ENCODE measurements at places on chromosomes 1 and 21. TPM values are rescaled to one million over a fixed set of nuclear protein-coding genes. Genes with fewer than 3 reads are reported as not detected.

- peaks cover 4% of the 10 kb centered on the region for H3K4me1 ChIP-seq
- no peak for DNase-seq
- H3K27ac ChIP-seq, result no peak overlapping the region
- no peak overlapping the region for H3K4me3 ChIP-seq
These were observed 5.6 kb downstream of the COL6A1 start for GRCh38 chr21:45987121-45987711.

- H3K4me1 ChIP-seq, result no peaks in the 10 kb centered on the region
- DNase-seq, result no peak
- H3K4me3 ChIP-seq, result no peak overlapping the region
These were observed 68.2 kb downstream of the TIAM1 start for GRCh38 chr21:31275901-31276300.

GRCh38 chr1:210689826-210690225, 361.1 kb downstream of the HHAT start:
- no peak for DNase-seq
- H3K27me3 ChIP-seq, result no peaks in the 10 kb centered on the region
- no peaks in the 10 kb centered on the region for H3K4me1 ChIP-seq
- no peak overlapping the region for H3K4me3 ChIP-seq
- no peak overlapping the region for H3K27ac ChIP-seq

DNA sequence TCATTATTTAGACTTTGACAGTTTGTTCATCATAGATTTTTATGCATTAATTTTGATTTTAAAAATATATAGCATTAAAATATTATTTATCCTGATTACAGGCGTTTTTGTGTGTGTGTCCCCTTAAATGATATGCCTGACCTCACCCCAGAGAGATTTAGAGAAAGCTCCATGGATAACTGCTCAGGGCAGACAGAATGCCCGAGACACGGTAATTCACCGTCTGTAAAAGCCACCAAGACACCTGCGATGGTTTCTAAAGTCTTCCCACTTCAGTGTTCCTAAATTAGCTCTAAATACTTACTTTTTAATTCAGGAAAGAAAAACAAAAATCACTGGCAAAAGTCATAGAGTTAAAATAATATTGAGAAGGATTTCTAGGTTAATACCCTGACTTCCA, 350.6 kb upstream of the RUNX1 start:
- no peaks in the 10 kb centered on the region for H3K4me1 ChIP-seq
- no peak overlapping the region for H3K27ac ChIP-seq
- no peak for DNase-seq
- no peaks in the 10 kb centered on the region for H3K27me3 ChIP-seq
- no peaks in the 10 kb centered on the region for H3K36me3 ChIP-seq

DNA sequence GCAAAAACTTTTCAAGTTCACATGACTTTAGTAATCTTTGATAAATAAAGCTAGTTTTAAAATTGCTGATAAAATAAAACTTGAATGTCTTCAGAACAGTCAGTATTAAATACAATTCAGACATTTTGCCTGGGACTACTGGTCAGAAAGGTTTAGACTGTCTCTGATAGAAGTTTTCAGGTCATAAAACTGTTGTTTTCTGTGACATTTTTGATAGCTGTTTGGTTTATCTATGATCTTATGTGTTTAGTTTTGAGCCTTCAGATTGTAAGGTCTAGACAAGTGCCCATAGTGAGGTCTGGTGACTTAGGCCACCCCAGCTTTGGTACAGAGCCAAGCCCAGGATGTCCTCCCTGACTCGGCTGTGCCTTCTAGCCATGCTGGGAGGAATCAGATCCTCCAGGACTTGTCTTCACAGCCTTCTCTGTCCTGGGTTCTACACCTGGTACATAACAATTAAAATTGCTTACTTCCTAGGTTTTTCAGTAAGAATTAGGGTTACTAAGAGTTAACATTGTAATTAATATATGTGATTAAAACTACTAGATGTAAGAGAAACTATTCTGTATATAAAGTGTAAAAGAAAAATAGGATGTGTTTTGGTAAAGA, 15.1 kb upstream of the DNAH14 start:
- no peak overlapping the region for H3K27ac ChIP-seq
- DNase-seq, result no peak
- peaks cover 3% of the 10 kb centered on the region for H3K27me3 ChIP-seq
- H3K4me1 ChIP-seq, result no peaks in the 10 kb centered on the region

- no peaks in the 10 kb centered on the region for H3K4me1 ChIP-seq
- peaks cover 39% of the 10 kb centered on the region for H3K36me3 ChIP-seq
- H3K27ac ChIP-seq, result no peak overlapping the region
- H3K27me3 ChIP-seq, result no peaks in the 10 kb centered on the region
- DNase-seq, result no peak
These were observed 23.2 kb downstream of the DDX59 start for GRCh38 chr1:200646515-200646914.

DNA sequence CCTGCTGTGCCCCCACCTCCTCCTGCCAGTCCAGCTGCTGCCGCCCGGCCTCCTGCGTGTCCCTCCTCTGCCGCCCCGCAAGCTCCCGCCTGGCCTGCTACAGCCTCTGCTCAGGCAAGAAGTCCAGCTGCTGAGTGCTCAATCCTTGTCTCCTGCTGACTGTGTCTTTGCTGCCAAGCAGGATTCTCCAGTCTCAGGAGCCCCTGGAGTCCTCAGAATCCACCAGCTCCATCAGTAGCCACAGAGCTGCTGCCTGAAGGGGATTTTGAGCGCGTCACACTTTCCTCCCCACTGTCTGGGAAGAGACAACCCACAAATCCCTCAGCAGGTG, 973 bp downstream of the KRTAP10-11 start:
- H3K27ac ChIP-seq, result no peak overlapping the region
- no peak for DNase-seq
- H3K4me1 ChIP-seq, result no peaks in the 10 kb centered on the region

- H3K27ac ChIP-seq, result no peak overlapping the region
- H3K4me3 ChIP-seq, result no peak overlapping the region
- H3K27me3 ChIP-seq, result no peaks in the 10 kb centered on the region
- no peaks in the 10 kb centered on the region for H3K4me1 ChIP-seq
- no peak for DNase-seq
These were observed 332.8 kb downstream of the KCTD3 start for GRCh38 chr1:215899901-215900300.

DNA sequence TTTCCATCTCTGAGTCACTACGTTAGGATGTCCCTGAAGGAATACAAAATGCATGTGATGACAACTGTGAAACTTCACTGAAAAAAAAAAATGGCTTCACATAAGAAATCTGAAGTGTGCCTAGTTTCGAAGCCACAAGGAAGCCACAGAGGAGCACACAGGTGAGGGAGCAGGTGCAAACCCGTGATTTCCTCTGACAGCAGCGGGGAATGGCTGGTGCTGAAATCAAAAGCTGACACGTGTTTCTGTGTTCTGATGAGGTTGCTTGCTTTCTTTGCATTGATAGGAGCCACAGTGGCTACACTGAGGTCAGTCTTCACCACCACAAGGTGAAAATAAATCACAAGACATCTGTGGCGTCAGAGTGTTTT, 105.7 kb upstream of the TLR5 start:
- H3K4me3 ChIP-seq, result no peak overlapping the region
- no peaks in the 10 kb centered on the region for H3K36me3 ChIP-seq
- no peaks in the 10 kb centered on the region for H3K27me3 ChIP-seq
- no peak overlapping the region for H3K27ac ChIP-seq
- no peaks in the 10 kb centered on the region for H3K4me1 ChIP-seq

- DNase-seq, result no peak
- no peaks in the 10 kb centered on the region for H3K36me3 ChIP-seq
- no peak overlapping the region for H3K4me3 ChIP-seq
These were observed 54.4 kb downstream of the CNIH3 start for GRCh38 chr1:224670506-224670905.

DNA sequence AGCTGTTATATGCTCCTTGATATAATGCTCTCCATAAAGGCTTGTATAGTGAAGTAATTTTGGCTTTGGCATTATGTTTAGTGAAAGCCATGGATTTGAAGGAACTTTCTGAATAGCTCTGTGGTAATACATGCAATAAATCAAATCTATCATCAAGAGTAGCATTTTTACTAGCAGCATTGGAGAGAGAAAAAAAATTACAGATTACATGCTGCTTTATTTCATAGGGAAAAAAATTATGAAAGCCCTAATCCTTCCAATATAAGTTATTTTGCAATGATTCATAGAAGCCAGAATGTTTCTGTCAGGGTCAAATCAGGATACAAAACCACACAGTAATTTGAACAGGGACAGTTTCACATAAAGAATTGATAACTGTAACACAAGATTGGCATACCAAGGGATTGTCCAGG, 250.0 kb downstream of the SPATA17 start:
- no peaks in the 10 kb centered on the region for H3K27me3 ChIP-seq
- no peak overlapping the region for H3K4me3 ChIP-seq
- no peaks in the 10 kb centered on the region for H3K4me1 ChIP-seq
- H3K27ac ChIP-seq, result no peak overlapping the region
- no peaks in the 10 kb centered on the region for H3K36me3 ChIP-seq

DNA sequence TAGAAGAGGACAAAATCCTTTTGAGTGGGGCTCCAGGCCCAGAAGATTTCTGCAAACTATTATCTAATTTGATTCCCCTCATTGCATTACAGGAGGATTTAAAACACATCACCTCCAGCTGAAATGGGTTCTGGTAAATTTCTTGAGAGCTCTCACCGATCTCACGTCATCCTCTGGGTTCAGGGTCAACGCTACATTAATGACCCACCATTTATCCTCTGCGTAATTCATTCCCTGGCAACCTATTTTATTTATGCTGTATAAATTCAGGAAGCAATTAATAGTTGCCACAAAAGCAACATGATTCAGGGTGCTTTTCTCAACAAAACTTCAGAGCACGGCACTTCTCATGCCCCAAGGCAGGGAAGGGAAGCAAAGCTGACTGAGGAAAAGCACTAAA, 38.9 kb downstream of the LMX1A start:
- H3K36me3 ChIP-seq, result no peaks in the 10 kb centered on the region
- H3K4me3 ChIP-seq, result no peak overlapping the region
- H3K27ac ChIP-seq, result no peak overlapping the region
- no peak for DNase-seq
- no peaks in the 10 kb centered on the region for H3K4me1 ChIP-seq

- H3K36me3 ChIP-seq, result no peaks in the 10 kb centered on the region
- no peak overlapping the region for H3K27ac ChIP-seq
- H3K4me1 ChIP-seq, result no peaks in the 10 kb centered on the region
- DNase-seq, result no peak
- H3K4me3 ChIP-seq, result no peak overlapping the region
These were observed 375.4 kb downstream of the COL11A1 start for GRCh38 chr1:102732927-102733326.

- no peaks in the 10 kb centered on the region for H3K4me1 ChIP-seq
- no peak overlapping the region for H3K4me3 ChIP-seq
- no peaks in the 10 kb centered on the region for H3K27me3 ChIP-seq
- no peak for DNase-seq
- no peaks in the 10 kb centered on the region for H3K36me3 ChIP-seq
These were observed 212.8 kb downstream of the FOXD2 start for GRCh38 chr1:47650611-47651010.

The A3GALT2 gene
- not detected for total RNA-seq

The AVPR1B gene
- not detected for total RNA-seq

The NOS1AP gene
- total RNA-seq, result 0.20 TPM

The GRHL3 gene
- not detected for total RNA-seq

The SIK1 gene
- total RNA-seq, result 0.36 TPM

The PRUNE1 gene
- 24.3 TPM for total RNA-seq

The OPTC gene
- total RNA-seq, result not detected

The HSD3B2 gene
- total RNA-seq, result not detected

The LCE2C gene
- total RNA-seq, result not detected

The TCP10L gene
- 0.36 TPM for total RNA-seq

The CFHR2 gene
- total RNA-seq, result 0.69 TPM
